ENCODE measurements at places on chromosomes 11 and 22.

DNA sequence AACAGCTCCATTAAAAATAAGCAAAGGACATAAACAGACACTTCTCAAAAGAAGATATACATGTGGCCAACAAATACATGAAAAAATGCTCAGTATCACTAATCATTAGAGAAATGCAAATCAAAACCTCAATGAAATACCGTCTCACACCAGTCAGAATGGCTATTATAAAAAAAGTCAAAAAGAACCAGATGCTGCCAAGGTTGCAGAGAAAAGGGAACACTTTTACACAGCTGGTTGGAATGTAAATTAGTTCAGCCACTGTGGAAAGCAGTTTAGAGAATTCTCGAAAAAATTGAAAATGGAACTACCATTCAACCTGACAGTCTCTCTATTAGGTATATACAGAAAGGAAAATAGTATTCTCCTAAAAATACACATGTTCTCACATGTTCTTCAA, 102.4 kb upstream of the FIBIN start:
- no peak for DNase-seq

DNA sequence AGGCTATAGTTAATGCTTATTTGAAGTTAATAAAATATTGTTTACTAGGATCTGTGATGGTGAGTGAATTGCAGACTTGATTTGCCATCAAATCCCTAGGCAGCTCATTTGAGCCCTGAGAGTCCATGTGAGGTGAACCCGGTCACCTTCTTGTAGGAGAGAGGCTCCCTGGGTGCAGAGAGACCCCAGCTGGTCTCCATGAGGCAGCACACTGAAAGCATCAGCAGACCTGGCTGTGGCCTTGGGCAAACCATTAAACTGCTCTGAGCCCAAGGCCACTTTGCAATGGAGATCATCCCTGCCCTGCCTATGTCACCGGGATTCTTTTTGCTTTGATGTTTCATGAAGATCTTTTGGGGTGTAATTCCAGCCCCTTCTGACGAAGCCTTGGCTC, 125.2 kb downstream of the MICAL2 start:
- no peak for DNase-seq

- DNase-seq = no peak
Measured at GRCh38 chr11:91703042-91703441, 521.6 kb upstream of the FAT3 start.

DNA sequence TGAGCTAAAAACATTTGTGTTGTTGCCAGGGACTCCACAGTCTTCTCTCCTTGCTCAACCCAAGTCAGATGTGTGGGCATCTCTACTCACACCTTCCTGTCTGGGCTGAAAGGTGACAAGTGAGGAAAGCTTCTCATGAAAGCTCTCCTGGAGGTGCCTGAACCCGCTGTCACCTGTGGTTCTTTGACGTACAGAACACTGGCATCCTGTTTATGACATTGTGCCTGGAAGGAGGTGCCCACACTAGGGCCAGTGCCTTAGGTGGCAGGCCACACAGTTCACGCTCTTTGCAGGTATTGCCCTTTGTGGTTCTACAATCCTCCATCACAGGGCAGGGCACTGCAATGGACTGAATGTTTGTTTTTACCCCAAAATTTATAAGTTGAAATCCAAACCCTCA, 108.5 kb downstream of the CD44 start:
- DNase-seq = no peak

- no peak for DNase-seq
Measured at GRCh38 chr11:46361283-46362155, 14.3 kb downstream of the DGKZ start.

- DNase-seq = no peak
Measured at GRCh38 chr11:119432484-119433357, 9.7 kb upstream of the THY1 start.

- DNase-seq = no peak
Measured at GRCh38 chr11:95337175-95337957, 106.4 kb upstream of the SESN3 start.

DNA sequence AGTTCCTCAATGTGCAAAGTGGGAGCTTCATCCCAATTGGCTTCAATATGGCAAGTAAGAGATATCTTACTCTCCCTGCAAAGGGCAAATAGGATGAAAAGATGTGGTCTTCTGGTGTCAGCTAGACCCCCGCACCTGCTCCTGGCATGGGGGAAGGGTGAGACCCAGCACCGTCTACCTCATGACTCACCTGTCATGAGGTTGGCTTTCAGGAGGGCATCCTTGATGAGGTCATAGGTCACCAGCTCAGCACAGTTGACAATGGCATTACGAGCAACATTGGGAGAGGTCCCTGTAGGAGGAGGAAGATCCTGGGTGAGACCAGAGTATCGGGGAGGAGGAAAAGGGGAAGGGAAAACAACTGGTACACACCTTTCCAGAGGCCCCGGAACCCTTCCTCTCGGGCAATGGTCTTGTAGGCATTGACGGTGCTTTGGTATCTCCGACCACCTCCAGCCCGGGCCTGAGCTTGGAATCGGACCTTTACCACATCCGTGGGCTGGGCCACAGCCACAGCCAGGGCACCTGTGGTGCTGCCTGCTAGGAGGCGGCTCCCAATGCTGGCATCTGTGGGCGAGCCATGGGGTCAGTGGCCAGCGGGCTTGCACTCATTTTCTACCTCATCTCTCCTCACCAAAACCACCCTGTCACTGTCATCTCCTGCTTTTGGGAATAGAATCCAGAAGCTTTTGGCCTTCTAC, 6.0 kb downstream of the UCP2 start:
- no peak for DNase-seq

- no peak for DNase-seq
Measured at GRCh38 chr11:86524620-86525352, 147.6 kb downstream of the ME3 start.

GRCh38 chr22:49303781-49304461, 523.8 kb downstream of the BRD1 start:
- no peak for DNase-seq

DNA sequence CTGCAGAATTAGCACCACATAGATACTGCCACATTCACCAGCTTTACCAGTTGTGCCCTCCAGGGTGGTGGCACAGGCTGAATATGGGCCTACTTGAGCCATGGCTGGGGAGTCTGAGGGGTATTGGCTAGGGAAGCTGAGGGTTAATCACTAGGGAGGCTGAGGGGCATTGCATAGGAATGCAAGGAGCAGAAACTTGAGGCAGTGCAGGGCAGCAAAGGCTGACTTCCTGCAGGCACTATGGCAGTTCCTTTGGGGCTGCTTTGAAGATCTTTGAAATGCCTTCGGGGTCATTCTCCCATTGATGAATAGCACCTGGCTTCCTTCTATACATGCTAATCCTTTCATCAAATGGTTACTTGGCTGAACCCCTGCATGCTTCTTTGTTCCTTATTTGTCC, 171.5 kb downstream of the RCN1 start:
- no peak for DNase-seq

DNA sequence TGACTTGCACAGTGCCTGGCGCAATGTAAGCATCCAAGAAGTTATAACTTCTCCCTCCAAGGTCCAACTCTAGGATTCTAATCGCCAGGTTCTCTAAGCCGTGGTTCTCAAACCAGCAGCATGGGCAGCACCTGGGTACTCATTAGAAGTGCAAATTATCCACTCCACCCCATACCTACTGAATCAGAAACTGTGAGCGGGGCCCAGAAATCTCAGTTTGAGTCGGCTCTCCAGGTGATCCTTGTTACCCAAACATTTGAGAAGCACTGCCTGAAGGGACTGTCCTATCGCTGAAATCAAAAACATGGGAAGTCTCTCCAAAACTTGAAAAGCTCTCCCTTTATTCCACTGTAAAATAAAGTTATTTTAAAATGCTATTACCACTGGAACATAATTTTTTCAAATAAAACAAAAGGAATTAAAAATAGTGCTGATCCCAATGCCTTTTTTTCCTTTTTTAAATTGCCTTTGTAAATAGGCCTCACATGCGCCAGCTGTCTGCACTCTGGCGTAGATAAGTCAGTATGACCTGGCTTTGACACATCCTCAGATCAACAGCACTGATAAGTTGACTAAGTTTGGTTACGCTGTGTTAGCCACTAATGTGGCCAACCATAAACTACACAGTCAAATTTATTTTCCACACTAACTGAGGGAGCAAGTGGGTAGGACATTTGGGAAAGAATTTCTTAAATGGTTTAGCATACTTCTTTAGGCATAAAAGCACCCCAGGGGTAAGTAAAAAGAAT, 8.4 kb upstream of the CTR9 start:
- no peak for DNase-seq

DNA sequence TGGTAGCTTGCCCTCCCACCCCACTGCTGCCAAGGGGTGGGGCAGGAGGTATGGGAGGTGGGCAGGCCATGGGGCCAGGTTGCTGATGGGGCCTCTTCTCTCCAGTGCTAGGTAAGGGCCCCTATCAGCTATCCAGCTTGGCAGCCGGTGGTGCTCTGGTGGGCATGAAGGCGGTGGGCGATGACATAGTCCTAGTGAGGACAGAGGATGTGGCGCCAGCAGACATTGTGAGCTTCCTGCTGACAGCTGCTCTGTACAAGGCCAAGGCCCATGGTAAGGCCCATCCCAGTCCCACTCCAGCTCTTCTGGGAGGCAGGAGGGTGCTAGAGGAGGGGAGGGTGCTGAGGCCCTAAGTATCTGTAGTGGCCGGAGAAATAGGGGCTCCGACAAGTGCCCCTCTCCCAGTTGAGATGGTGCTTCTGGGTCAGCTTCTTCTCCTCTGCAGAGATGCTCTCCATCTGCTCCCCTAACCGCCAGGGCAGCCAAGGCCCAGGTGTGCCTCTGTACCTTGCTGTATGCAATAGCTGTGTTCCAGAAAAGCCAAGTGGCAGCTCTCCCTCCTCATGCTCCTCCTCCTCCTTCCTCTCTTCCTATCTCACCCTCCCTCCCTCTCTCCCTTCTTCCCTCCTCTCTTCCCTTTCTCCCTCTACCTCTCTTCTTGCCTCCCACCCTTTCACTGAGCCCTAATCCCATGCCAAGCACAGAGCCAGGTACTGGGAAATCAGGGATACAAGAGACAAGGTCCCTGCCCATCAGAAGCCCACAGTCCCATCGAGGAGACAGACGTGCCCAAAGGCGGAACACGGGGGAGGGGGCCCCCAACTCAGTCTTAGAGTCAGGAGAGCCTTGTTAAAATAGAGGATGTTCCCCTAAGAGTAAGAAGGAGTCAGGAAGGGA, 55.3 kb downstream of the OTOG start:
- DNase-seq = no peak

GRCh38 chr22:18087350-18087855, 9.6 kb downstream of the PEX26 start:
- DNase-seq = no peak

- DNase-seq = peak; percentile 41
Measured at GRCh38 chr22:31173386-31174145, 13.6 kb downstream of the RNF185 start.

DNA sequence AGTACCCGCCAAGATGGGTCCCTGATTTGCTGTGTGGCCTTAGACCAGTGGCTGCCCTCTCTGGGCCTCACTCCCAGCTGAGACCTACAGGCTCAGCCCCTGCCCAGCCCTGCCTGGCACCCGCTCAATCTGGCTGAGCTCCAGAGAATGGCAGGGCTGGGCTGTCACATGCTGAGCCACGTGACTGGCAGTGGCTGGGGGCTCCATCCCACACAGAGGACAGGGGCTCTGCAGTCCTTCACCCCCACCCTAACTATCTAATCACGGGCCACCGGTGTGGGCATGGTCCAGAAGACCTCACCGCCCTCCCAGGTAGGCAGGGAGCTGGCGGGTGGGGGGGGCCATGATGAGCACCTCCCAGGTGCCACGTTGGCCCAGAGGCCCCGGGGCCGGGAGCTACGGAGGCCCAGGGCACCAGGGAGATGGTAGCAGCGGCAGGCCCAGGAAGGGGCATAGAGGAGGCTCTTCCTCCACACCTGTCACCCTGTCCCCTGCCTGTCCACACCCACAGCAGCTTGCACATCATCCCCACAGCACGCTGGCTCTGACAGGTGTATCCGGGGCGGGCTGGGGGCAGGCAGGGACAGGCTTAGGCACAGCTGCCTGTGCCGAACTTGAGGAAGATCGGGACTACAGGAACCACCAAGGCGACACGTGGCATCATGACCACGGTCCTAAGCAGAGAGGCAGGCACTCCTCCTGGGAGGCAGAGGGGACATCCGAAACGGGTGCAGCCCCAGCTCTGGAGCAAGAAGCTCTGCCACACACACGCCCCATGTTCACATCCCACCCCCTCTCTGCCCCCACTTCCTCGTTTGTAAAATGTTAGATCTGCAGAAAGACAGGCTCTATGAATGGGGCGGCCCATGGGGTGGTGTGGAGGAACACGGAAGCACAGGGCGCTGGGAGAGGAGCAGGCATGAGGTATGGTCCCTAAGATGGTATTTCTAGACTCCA, 1.5 kb upstream of the ALDH3B1 start:
- no peak for DNase-seq

GRCh38 chr22:36349726-36350125, 38.0 kb downstream of the MYH9 start:
- no peak for DNase-seq

GRCh38 chr11:33682019-33682418, 18.6 kb downstream of the C11orf91 start:
- DNase-seq = no peak

DNA sequence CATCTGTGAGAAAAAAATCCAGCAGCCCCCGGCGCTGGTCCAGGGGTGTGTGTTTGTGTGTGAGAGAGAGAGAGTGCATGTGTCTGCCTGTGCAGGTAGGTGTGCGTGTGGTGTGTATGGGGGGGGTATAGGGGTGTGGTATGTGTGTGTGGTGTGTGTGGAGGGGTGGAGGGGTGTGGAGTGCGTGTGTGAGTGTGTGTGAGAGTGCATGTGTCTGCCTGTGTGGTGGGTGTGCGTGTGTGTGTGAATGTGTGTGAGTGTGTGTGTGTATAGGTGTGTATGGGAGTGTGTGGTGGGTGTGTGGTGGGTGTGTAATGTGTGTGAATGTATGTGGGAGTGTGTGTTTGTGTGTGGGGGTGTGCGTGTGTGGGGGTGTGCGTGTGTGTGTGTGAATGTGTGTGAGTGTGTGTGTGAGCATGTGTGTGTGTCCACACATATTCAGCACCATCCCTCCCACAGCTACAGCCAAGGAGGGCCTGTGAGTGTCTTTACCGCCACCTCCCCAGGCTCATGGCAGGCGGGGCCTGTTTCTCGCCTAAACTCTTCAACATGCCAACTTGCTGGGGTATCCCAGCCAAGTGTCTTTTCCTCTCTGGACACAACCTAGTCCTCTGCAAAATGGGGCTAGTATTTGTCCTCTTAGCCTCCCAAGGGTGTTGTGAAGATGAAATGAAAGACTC, 11.9 kb downstream of the LMO1 start:
- DNase-seq = no peak

GRCh38 chr11:15690320-15690719, 575.6 kb downstream of the INSC start:
- DNase-seq = no peak

DNA sequence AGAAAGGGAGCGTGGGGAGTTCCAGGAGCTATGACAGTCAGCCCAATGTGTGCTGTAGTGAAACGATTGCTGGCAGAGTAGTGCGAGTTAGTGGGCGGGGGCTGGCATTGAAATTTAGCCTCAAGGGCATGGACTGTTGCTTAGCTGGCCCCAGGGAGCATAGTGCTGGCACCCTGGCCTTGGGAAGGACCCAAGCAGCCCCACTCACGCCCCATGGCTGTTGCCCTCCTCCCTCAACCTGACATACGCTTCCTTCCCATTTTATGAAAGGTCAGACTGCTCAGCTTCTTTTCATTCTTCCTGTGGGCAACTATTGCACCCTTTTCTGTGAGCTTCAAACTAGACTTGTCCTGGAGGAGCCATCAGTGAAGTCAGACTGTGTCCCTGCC, 52.0 kb upstream of the SUSD2 start:
- no peak for DNase-seq

GRCh38 chr11:72696866-72697700, 22.9 kb upstream of the PDE2A start:
- no peak for DNase-seq

Measured in glomerular endothelial cell (primary cell).